ENCODE measurements at places on chromosomes 6 and 20.

DNA sequence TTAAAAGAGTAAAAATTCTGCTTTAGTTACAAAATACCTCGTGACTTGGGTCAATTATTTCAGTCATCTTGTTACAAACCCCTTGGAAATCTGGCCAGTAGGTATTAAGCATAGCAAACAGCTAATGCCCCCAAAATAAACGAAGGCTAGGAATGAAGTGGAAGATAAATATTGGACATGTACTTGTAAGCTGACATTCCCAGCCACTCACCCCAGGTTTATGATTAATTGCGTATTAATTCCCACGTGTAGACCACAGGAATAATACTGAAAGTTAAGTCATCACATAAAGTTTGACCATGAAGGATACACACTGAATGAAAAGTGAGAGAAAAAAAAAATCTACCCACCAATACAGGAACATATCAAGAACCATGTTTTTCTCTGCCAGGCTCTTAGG, 936.5 kb upstream of the ADGRB3 start:
- no peak for DNase-seq

DNA sequence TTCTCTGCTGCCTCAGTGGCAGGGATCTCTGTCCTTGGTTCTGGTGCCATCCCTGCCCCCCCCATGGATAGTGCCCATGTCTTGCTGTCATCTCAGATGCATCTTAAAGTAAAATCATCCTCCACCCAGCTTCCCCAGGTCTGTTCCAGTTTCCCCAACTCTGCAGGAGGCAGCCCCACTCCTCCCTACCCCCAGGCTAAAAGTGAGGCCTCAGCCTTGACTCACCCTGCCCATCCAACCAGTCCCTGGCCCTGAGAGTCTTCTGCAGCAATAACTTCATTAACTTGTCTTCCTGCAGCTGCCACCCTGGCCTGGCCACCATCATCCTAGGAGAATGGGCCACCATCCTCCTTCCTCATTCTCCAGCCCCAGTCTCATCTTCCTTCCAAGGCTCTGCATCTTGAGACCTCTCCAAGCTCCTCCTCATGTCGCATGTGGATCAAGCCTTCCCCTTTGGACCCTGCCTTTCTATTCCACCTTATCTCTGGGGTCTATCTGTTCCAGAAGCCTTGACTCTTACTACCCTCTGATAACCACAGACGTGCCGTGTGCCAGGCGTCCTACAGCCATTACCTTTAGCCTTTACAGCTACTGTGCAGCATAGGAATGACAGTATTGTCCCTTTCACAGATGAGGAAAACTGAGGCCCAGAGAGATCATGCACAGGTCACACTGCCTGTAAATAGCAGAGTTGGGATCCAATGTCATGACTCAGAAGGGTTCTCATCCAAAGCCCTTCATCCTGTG, 2.0 kb upstream of the PNPLA1 start:
- DNase-seq, result no peak

GRCh38 chr6:311679-312220, 19.5 kb downstream of the DUSP22 start:
- DNase-seq, result no peak

DNA sequence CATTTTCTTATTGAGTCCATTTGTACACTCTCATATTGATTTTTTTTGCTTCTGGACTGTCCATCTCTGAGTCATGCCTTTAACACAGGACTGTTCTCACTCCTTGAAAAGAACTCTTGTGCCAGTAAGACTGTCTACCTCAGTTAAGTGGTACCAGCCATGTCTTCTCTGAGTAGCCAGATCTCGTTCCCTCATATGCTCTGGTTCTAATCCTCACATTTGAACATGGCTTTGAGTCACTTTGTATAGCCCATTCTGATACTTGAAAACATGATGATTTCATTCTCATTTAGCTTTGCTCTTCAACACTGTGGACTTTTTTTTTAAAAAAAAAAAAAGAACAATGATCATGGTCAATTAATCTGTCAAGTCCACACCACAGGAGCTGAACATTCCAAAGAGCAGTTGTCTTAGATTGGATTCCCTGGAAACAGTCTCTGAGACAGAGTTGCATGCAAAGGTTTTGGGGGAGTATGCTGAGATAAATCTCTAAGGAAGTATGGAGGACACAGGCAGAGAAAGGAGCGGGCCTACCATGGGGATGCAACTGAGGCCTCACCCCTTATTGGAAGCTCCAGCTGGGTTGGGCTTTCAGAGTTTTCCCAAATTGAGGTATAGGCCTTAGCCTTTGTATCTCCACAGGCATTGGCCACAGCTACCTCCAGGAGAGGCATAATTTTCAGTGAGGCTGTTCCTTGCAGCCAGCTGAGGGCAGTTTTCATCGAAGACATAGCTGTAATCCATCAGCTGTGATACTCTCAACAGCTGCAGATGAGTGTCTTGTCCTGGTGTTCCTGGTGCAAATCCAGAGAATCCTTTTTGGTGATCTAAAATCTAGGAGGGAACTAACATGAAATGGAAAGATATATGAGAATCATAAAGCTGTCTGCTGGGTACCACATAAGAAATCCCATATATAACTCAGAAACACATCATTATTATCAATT, 6.0 kb upstream of the PTCHD4 start:
- no peak for DNase-seq

DNA sequence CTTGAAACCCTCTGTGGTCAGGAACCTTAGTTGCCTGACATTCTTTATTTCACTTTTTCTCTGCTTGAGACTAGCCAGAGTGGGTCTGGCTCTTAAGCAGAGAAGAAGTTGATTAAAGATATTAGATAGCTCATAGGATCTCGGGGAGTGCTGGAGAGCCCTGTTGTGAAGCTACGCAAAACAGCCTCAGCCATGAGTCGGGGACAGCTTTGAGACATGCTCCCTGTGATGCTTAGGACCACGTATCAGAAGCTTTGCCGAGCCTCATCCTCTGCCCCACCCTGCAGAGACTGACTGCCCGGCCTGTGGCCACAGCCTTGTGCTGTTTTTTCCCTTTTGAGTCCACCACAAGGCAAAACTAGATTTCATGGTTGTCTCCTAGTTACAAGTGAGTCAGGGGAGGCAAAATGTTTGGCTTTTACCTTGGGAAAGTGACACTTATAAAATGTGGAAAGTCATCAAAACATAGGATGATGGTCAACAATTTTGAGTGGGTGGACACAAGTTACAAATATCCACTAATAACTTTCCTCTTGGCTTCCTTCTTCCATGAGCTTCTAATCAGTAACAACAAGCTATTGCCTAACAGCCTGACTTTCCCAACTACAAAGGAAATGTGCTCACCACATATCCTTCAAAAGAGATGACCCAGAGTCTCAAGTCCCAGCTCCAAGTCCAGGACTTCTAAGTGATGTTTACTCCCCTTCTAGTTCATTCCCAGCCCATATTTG, 108.4 kb downstream of the JAG1 start:
- DNase-seq, result no peak

GRCh38 chr20:19018881-19019280, 193.6 kb upstream of the SLC24A3 start:
- DNase-seq, result no peak

DNA sequence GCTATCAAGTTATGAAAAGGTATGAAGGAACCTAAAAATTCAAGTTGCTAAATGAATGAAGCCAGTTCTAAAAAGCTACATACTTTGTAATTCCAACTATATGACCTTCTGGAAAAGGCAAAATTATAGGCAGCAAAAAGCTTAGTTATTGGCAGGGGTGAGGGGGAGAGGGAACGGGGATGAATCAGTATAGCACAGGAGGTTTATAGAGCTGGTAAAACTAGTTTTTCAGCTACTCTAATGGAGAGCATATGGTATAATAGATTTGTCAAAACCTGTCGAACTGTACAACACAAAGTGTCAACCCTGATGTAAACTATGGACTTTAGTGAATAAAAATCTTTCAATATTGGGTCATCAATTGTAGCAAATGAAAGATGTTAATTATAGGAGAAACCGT, 18.7 kb downstream of the MANEA start:
- DNase-seq, result no peak

DNA sequence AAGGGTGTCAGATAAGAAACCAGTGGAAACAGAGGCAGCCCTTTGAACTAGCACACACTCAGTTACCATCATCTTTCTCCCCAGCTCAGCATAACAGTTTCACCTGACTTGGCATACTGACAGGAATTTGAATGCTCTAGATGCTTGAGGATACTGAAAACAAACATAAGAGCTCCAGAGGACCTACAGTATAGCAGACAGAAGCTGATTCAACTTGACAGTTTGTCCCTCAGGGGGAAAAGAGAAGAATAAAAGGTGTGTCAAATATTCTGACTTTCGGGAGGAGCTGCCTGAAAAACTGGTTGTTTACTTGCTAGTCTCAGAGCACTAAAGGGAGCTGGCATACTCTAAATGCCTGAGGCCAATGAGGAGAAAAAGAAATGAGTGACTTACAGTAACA, 35.1 kb downstream of the EYS start:
- DNase-seq, result no peak

DNA sequence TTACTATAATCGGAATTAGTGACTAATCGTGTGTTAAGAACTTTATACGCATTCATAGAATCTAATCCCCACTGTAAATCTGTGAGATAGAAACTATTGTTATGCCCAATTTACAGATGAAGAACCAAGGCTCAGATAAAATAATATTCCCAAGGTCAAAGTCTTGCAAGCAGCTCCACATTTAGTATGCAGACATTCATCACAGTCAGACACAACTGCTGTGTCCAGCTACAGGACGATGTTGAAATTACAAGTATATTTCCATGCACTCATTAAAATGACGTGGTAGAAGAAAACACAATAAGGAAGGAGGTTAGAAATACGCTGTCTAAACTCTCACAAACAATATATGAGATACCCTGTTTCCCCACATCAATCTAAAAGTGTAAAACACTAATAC, 82.5 kb downstream of the PREX1 start:
- DNase-seq, result no peak

- no peak for DNase-seq
Measured at GRCh38 chr20:58678806-58679205, 13.8 kb upstream of the NPEPL1 start.

DNA sequence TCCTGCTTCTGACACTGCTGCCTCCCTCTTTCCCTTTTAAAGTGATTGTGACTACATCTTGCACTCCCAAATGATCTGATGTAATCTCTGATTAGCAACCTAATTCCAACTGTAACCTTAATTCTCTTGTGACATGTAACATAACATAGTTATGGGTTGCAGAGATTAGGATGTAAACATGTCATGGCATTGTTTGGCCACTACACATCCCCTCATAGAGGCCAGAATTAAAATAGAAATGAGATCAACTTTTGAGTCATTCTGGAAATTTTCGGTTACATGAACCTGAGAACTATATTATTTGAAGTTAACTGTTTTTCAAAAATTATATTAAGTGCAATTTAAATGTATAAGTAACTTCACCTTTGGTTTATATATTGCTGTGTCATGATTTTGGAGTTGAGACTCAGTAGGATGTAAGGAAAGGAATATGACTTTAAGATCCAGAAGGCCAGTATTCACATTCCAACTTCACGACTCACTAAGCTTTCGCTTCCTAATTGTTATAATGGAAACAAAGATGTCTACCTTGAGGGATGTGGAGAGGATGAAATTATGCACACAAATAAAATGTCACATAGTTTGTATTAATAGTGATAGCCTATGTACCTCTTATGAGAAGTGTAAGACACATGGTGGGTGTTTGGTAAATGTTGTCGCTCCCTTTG, 611.9 kb upstream of the MAP3K7 start:
- DNase-seq, result no peak

- DNase-seq, result no peak
Measured at GRCh38 chr6:81735756-81736380, 16.6 kb downstream of the TENT5A start.
